HS-5 (cell line): ENCODE measurements at places on chromosomes 13 and 19.
A peak's percentile ranks its signal among the peaks of the same experiment; 100 is the strongest.

- DNase-seq, result no peak
These were observed 17.8 kb upstream of the ATP12A start for GRCh38 chr13:24662195-24663088.

GRCh38 chr19:18364826-18365528 lies 21.0 kb upstream of the GDF15 start:
- peak; percentile 95 for DNase-seq

GRCh38 chr19:3017923-3018322 lies 11.2 kb downstream of the TLE2 start:
- no peak for DNase-seq

- DNase-seq, result no peak
These were observed 24.2 kb downstream of the TUBA3C start for GRCh38 chr13:19157461-19157860.

DNA sequence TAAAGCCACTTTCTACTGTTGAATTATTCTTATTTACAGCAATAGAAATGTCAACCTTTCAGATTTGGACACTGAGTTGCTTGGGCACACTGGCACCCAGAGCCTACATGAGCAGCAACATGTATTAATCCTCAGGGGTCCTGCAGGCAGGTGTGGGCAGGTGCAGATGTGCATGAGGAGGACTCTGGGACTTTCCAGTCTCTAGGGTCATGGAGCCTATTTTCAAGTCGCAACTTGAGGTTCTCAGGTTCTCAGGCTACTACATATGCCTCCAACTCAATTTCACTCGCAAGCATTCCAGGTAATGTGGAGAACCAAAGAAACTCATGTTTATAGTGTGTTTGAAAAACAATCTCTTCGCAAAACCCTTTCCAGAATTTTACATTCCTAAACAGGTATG lies 73.2 kb downstream of the STARD13 start:
- DNase-seq, result no peak

DNA sequence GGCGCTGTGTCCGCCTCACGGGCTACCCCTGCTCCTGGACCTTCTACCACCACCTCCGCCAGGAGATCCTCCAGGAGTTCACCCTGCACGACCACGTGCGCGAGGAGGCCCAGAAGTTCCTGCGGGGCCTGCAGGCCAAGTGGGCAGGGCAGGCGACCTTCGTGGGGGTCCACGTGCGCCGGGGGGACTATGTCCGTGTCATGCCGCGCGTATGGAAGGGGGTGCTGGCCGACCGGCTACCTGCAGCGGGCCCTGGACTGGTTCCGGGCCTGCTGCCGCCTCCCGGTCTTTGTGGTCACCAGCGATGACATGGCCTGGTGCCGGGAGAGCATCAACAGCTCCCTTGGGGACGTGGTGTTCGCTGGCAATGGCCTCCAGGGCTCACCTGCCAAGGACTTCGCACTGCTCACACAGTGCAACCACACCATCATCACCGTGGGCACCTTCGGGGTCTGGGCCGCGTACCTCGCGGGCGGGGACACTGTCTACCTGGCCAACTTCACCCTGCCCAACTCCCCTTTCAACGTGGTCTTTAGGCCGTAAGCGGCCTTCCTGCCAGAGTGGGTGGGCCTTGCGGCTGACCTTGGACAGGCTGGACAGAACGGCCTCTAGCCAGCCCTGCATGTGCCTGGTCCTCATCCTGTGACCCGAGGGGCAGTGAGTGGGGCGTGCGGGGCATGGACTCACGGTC lies 7.8 kb upstream of the NTN5 start:
- DNase-seq, result no peak

- DNase-seq, result no peak
These were observed 368.5 kb downstream of the FGF14 start for GRCh38 chr13:102033386-102033785.

GRCh38 chr13:110356362-110356761 lies 49.3 kb downstream of the COL4A2 start:
- DNase-seq, result no peak
